ENCODE measurements at places on chromosomes 5 and 9. TPM values are rescaled to one million over a fixed set of nuclear protein-coding genes. Genes with fewer than 3 reads are reported as not detected.

The GADD45G gene
- total RNA-seq = 45.5 TPM

The LHX3 gene
- total RNA-seq = not detected

The NIPAL4 gene
- not detected for total RNA-seq

The BHMT2 gene
- 4.5 TPM for total RNA-seq

The ITK gene
- 0.42 TPM for total RNA-seq

The HMHB1 gene
- not detected for total RNA-seq

The ADGRD2 gene
- not detected for total RNA-seq

The PHPT1 gene
- 352 TPM for total RNA-seq

The ANAPC2 gene
- 27.2 TPM for total RNA-seq

The SLC34A1 gene
- total RNA-seq = not detected

The IFNA13 gene
- not detected for total RNA-seq

The PCDHB13 gene
- total RNA-seq = 3.9 TPM

The SMC2 gene
- 9.0 TPM for total RNA-seq

The NAIP gene
- total RNA-seq = 5.5 TPM

The SPINK1 gene
- total RNA-seq = 5.4 TPM

The TOR4A gene
- 19.5 TPM for total RNA-seq

The PCDHGA6 gene
- total RNA-seq = 5.1 TPM

The SLC46A2 gene
- 0.19 TPM for total RNA-seq

The IFNA10 gene
- total RNA-seq = not detected

The KLF4 gene
- total RNA-seq = 63.3 TPM

The PHYHD1 gene
- total RNA-seq = 34.2 TPM

The PCDHB9 gene
- total RNA-seq = 0.65 TPM

The PTGDS gene
- 3,892 TPM for total RNA-seq

All from heart left ventricle (tissue), 16 donors.